Glutamatergic neuron (in vitro differentiated cells): ENCODE measurements at places on chromosomes 6 and 20. TPM values are rescaled to one million over a fixed set of nuclear protein-coding genes. Genes with fewer than 3 reads are reported as not detected.

GRCh38 chr6:21992178-21992967, 304.5 kb downstream of the PRL start:
- no peak for DNase-seq
- no peaks in the 10 kb centered on the region for H3K36me3 ChIP-seq
- H3K27ac ChIP-seq = no peak overlapping the region
- no peak overlapping the region for H3K4me3 ChIP-seq
- H3K27me3 ChIP-seq = no peaks in the 10 kb centered on the region
- peaks cover 17% of the 10 kb centered on the region for H3K4me1 ChIP-seq

GRCh38 chr6:46421939-46422338, 69.3 kb downstream of the RCAN2 start:
- H3K36me3 ChIP-seq = no peaks in the 10 kb centered on the region
- DNase-seq = no peak
- no peak overlapping the region for H3K27ac ChIP-seq
- no peaks in the 10 kb centered on the region for H3K27me3 ChIP-seq
- no peaks in the 10 kb centered on the region for H3K4me1 ChIP-seq
- H3K4me3 ChIP-seq = no peak overlapping the region

DNA sequence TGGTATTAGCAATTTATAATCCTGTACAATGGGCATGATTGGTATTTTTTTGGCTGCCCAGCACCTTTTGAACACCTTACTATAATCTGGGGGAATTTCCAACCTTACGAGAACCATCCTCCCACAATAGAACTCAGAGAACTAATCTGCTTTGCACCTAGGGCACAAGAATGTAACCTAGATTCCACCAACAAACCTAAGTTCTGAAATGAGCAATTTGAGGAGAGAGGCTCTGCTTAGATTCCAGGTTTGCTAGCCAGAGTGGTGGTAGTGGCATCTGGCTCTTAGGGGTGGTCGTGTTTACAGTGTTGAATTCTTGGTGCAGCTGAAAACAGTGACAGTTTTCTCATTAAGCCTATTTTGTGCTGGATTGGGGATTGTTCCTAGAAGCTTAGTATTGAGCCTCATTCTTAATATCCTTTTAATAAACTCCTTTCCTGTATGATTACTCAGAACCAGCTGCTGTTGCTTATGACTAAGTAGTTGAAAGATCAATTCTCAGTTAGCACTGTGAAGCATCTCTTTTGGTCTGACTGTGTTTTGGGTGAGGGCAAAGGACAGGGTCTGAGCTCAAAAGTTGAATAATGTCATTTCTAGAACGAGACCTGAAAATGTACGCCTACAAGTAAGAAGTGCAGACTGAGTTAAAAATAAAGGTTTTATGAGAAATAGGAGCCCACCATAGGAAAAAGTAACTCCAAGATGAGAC, 385.6 kb downstream of the CDKAL1 start:
- H3K36me3 ChIP-seq = peaks cover 15% of the 10 kb centered on the region
- H3K4me3 ChIP-seq = no peak overlapping the region
- H3K27me3 ChIP-seq = no peaks in the 10 kb centered on the region

DNA sequence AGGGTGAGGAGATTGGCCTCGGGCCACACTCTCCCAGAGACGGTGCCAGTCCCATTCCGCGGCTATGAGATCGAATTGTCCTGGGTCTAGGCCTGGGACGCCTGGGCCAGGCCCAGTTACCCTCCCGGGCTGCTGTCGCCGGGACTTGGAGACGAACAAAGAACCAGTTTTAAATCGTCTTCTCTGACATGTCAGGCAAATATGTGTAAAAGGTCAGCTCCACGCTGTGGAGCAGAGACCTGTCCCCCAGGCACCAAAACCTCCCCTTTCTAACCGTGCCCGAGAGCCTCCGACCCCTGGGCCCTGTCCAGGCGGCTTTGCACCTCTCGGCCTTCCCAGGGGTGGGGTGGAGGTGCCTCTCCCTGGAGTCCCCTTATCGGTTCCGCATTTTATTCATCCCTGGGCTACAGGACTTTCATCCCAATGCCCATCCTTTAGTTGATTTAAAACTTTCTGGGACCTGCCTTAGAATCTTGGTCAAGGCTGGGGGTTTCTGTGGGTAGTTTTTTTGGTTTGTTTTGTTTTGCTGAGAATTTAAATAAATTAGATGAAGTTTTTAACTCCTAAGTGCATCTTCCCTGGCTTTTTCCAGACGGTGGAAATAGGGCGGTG, 5.8 kb upstream of the TFAP2A start:
- H3K27ac ChIP-seq = no peak overlapping the region
- H3K4me1 ChIP-seq = peaks cover 5% of the 10 kb centered on the region
- H3K36me3 ChIP-seq = no peaks in the 10 kb centered on the region
- no peak for DNase-seq
- no peak overlapping the region for H3K4me3 ChIP-seq

- no peaks in the 10 kb centered on the region for H3K36me3 ChIP-seq
- H3K4me1 ChIP-seq = no peaks in the 10 kb centered on the region
- no peak overlapping the region for H3K4me3 ChIP-seq
Measured at GRCh38 chr20:44113618-44114376, 73.2 kb downstream of the JPH2 start.

- no peaks in the 10 kb centered on the region for H3K36me3 ChIP-seq
- H3K27me3 ChIP-seq = no peaks in the 10 kb centered on the region
- peaks cover 15% of the 10 kb centered on the region for H3K4me1 ChIP-seq
- H3K4me3 ChIP-seq = no peak overlapping the region
- no peak for DNase-seq
- peak overlapping the region; percentile 34 for H3K27ac ChIP-seq
Measured at GRCh38 chr6:1885576-1886011, 275.9 kb downstream of the FOXC1 start.

- H3K4me1 ChIP-seq = no peaks in the 10 kb centered on the region
- H3K27me3 ChIP-seq = no peaks in the 10 kb centered on the region
Measured at GRCh38 chr6:16933961-16934360, 167.9 kb upstream of the STMND1 start.

DNA sequence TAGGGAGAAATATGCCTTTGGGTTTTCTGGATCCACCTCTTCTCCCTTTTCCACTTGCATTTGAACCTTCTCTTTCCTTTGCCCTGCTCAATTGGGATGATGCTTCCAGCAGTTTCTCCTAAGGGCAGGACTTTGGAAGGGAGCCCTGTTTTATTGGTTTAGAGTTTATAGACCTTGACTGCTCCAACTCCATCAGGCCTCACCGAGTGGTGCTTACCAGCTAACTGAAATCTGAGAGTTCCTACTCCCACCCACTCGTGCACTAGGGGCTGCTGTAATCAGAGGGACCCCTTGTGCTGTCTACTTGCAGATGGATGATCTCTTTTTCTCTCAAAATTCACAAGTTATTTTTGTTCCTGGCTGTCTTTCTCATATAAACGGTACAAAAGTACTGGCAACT, 121.3 kb upstream of the SLC22A16 start:
- no peaks in the 10 kb centered on the region for H3K27me3 ChIP-seq
- H3K36me3 ChIP-seq = no peaks in the 10 kb centered on the region

GRCh38 chr20:50138120-50138478, 15.4 kb downstream of the PEDS1 start:
- H3K4me1 ChIP-seq = peaks cover 14% of the 10 kb centered on the region
- DNase-seq = no peak
- no peak overlapping the region for H3K4me3 ChIP-seq
- H3K36me3 ChIP-seq = no peaks in the 10 kb centered on the region
- H3K27ac ChIP-seq = no peak overlapping the region

DNA sequence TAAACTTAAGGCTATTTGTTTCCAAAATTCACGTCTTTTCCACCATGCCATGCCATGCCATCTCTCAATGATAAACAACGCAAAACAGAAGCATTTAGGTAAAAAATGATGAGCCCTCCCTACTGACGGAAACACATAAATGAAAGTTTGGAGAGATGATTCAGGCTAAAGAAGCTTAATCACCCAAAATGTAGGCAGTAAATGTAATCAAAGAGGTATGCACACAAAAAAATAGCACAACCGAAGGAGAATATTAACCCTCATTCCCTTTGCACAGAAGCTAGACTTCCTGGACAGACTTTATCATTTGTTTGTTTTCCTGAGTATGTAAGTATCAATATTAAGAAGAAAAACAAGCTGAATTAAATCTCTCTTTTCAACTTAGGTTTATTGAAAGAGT, 28.8 kb downstream of the DCDC2 start:
- no peaks in the 10 kb centered on the region for H3K27me3 ChIP-seq
- H3K4me1 ChIP-seq = no peaks in the 10 kb centered on the region
- DNase-seq = no peak
- no peak overlapping the region for H3K27ac ChIP-seq

DNA sequence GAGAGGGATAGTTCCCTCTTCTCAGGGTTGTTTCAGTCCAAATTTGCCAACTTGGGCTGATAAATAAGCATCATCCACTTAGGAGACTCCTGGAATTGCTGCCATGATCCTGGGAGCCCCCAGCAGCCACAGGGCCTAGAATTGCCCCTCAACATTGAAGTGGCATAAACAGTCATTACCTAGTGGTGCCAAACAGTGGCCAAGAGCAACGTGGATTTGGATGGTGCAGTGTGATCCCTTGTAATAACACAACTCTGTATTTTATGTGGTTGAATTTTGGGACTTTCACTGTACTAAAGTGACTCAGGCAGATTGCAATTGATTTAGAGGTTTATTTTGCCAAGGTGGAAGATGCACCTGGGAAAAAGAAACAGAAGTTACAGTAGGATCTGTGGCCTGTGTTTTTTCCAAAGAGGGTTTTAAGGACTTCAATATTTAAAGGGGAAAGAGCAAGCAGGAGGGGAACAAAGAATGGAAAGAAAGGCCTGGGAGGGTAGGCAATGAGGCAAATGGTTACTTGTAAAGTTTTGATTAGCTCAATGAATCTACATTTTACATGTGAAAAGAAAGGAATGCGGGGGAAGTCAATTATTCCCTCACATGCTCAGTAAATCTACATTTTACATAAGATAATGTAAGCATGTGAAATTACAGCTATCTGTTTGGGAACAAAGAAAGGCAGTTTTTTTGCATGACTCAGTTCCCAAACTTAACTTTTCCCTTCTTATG, 168.0 kb upstream of the NOX3 start:
- no peaks in the 10 kb centered on the region for H3K36me3 ChIP-seq
- H3K27ac ChIP-seq = no peak overlapping the region
- no peak overlapping the region for H3K4me3 ChIP-seq

- peaks cover 5% of the 10 kb centered on the region for H3K4me1 ChIP-seq
- no peak for DNase-seq
- no peak overlapping the region for H3K4me3 ChIP-seq
- no peaks in the 10 kb centered on the region for H3K36me3 ChIP-seq
Measured at GRCh38 chr20:1879934-1880333, 15.3 kb upstream of the SIRPA start.

GRCh38 chr20:51221103-51221502, 198.2 kb upstream of the KCNG1 start:
- H3K4me1 ChIP-seq = no peaks in the 10 kb centered on the region
- H3K4me3 ChIP-seq = no peak overlapping the region
- H3K36me3 ChIP-seq = peaks cover 16% of the 10 kb centered on the region
- no peak overlapping the region for H3K27ac ChIP-seq
- peaks cover 8% of the 10 kb centered on the region for H3K27me3 ChIP-seq

The ENPP5 gene
- total RNA-seq = 1.2 TPM

The C6orf89 gene
- 57.0 TPM for total RNA-seq

The TRIM26 gene
- 58.5 TPM for total RNA-seq

The TNF gene
- total RNA-seq = not detected

The TINAG gene
- total RNA-seq = not detected

The TREML1 gene
- not detected for total RNA-seq
